ENCODE measurements at places on chromosomes 5 and 9.

DNA sequence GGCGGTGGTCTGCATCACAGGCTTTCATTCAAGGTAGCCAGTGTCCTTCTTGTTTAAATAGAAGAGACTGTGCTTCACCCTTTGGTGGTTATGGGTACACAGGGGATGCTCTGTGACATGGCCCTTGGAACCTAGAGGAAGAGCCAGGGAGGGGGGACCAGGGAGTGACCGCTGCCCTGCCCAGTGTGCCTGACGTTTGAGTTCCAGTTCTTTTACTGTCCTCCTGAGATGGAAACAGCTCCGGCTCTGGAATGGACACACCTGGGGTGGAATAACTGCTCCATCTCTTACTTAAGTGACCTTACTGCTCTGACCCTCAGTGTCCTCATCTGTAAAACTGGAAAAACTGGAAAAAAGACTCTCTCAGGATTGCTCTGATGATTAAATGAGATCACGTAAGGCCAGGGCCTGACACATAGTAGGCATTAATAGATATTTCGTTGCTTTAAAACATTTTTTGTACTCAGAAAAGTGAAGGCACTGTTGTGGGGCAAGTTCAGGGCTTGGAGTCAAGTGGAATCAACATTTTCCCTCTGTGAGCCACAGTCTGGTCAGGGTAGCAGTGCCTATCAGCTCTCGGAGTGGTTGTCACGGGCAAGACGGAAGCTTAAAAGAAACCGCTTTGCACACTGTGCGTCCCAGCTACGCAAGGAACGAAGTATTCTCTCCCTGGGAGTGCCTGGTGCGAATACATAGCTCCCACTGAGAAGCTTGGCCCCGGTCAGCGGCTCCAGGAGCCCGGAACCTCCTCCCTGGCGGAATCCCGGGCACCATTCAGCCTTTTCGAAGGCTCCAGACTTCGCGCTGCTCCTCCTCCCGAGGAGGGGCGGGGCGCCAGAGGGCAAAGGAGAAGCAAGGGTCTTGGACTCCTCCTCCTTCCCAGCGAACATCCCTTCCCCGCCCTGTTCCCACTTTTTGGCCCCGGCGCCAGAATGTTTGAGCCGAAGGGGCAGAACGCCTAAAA is 5.8 kb downstream of the POU4F3 start:
- DNase-seq: no peak

DNA sequence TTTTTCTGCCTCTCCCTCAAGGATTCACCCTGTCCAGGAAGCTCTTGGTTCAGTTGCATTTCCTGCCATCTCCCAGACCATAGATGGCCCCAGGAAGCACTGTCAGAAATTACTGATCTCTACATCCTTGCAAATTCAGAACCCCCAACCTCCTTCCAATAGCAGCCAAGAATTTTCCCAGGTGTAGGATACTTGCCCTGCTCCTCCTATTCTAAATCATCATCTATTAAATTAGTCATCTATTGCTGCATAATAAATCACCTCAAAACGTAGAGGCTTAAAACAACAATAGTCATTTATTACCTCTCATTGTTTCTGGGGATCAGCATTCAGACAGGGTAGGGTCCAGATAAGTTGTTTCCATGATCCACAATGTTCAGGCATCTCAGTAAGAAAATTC is 26.1 kb upstream of the ADRA1B start:
- no peak for DNase-seq

DNA sequence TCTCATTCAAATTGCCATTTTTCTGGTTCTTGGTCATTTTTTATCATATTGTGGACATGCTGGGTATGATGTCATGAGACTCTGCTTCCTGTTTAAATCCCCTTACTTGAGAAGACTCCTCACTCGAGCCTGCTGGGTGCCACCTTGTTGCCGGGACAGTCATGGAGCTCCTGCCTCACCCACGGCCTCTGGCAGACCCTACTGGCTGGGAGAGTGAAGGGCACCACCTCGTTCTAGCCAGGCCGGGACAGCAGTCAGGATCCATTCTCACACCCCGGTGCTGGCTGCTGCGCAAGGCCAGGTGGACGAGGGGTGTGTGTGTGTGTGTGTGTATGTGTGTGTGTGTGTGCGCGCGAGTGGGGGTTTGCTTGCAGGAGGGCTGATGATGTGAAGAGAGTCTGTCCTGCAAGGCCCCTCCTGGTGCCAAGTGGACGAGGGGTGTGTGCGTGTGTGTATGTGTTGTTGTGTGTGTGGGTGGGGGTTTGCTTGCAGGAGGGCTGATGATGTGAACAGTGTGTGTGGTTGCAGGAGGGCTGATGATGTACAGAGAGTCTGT is 4.4 kb downstream of the CEP72 start:
- no peak for DNase-seq

DNA sequence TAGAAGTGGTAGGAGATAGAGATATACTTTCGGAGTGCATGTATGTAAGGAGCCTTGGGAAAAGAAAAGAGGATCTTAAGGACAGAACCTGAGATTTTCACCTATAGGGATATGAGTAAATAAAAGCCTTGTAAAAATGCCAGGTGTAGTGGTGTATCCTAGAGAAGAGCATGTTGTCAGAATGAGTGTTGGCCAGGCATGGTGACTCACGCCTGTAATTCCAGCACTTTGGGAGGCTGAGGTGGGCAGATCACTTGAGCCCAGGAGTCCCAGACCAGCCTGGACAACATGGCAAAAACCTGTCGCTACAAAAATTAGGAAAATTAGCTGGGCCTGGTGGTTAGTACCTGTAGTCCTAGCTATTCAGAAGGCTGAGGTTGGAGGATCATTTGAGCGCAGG is 76.0 kb downstream of the IPO11 start:
- DNase-seq: no peak

GRCh38 chr5:95960667-95961616 is 709 bp downstream of the ELL2 start:
- DNase-seq: peak; percentile 65

DNA sequence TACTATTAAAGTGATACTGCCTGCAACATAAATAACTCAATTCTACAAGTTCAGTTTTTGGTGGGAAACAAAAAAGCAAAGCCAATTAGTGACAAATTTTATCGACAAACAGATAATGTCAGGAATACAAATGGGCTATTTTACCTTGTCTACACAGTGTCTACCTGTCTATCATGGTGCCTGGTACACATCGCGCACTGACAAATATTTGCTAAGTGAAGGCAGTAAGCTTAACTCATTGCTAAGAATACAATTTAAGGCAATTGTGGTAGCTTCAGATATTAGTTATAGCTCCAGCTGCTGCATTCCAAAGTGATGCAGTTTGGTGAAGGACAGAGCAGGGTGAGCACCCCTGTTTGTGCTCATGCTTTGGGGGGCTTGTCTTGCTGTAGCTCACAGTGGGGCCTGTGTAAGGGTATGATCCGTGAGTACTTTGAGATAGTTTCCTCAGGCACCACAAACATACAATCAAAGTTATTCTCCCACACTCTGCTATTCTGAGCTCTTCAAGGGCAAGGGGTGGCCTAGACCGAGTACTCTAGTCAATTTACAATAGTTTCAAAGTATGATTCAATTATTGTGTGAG is 24.7 kb downstream of the ELL2 start:
- DNase-seq: no peak

DNA sequence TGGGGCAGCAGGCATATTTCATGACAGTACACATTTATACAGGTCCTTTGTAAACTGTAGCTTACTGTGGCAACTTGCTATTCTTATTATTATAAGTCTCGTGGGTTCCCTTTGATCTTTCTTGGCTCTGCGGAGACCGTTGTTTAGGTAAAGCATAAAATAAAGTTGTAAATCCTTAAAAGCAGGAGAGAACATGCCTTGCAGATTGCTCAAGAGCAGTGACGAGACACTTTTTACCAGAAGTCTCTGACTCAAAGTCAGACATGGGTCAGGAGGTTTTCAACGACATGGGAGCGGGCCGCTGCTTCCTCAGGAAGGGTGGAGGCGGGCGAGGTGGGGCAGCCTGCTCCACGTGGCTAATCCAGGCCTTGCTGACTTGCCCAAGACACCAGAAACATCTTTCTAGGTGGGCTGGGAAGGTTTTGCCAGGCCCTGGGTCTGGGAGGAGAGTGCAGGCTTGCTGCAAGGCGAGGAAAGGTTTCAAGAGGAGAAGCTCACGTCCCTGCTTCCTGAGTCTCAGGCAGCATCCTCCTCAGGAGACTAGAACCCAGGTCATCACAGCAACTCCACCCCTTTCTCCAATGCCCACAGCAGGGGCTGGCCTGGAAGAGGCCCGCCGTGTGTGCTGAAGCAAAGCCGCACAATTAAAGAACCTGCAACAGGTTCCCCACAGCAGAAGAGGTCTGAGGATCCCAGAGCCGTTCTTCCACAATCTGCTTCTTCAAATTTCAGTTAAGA is 6.5 kb downstream of the TBC1D2 start:
- DNase-seq: no peak

GRCh38 chr9:38278457-38278856 is 114.0 kb upstream of the ALDH1B1 start:
- DNase-seq: no peak

DNA sequence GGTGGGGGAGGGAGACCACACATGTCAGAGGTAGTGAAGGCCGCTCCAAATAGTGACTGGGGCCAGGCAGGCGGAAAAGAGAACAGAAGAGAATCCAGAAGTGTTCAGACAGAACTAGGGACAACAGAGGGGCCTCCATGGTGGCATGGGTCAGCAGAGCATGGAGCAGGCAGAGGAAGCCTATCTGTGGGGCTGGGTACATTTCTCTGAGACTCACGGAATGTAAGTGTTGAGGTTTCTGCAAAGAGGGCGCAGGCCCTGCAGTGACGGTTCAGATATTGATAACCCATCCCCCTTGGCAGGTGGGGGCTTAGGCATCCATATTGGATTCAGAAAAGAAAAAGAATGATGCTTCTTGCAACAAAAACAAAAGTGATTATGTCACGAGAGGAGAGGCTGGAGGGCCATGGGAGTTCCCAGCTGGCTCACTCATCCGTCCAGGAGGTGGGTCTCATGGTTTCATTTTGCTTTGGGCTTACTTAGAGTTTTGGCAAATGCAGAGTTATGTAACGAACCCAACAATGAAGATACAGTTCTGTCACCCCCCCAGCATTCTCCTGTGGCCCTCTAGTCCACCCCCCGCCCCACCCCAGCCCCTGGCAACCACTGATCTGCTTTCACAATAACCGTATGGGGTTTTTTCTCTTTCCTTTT is 5.4 kb upstream of the RMND5B start:
- no peak for DNase-seq

DNA sequence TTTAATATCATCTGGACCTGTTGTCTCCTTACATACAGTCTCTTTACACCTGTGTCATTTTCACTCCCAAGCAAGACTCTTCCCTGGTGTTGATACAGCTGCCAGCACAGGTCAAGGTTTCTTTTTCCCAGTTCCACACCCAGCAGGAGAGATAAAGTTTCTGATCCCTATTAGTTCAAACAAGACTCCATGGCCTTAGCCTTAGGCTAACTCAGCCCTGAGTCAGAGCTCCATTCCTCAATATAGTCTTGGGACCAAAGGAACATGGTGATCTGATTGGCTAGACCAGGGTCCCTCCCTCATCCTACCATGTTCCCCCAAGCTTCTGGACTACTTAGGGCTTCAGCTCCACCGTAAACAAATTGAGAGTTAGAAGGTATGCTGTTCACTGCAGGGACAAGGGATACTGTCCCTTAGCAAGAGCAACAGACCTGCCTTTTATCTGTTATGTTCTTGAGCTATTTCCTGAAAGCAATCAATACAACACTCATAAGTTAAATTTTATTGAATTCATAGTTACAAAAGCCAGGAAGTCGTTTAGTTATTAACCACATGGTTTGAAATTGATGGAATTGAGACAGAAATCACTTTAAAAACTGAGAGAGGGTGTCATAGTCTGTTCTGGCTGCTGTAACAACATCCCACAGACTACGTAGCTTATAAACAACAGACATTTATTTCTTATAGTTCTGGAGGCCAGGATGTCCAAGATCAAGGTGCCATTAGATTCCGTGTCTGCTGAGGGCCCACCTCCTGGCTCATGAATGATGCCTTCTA is 20.5 kb downstream of the SLC1A1 start:
- no peak for DNase-seq

DNA sequence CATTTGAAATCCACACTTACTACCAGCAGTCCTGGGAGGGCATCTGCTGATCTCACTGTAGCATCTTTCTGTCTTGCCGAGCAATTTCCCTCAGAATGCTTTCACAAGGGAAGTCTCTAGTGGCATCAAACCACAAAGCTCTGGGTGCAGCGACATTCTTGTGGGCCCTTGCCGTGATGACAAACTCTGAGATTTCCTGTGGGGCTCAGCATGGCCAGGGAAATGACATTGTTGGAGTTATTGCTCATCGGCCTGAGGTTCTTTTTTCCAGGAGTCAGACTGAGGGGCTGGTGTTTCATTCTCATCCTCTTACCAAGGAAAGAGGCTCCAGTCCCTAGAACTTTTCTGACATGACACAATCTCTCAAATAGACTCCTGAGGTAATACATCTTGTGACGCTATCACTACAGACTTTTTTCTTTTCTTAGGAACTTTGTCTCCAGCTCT is 51.4 kb downstream of the PFDN1 start:
- peak; percentile 16 for DNase-seq

DNA sequence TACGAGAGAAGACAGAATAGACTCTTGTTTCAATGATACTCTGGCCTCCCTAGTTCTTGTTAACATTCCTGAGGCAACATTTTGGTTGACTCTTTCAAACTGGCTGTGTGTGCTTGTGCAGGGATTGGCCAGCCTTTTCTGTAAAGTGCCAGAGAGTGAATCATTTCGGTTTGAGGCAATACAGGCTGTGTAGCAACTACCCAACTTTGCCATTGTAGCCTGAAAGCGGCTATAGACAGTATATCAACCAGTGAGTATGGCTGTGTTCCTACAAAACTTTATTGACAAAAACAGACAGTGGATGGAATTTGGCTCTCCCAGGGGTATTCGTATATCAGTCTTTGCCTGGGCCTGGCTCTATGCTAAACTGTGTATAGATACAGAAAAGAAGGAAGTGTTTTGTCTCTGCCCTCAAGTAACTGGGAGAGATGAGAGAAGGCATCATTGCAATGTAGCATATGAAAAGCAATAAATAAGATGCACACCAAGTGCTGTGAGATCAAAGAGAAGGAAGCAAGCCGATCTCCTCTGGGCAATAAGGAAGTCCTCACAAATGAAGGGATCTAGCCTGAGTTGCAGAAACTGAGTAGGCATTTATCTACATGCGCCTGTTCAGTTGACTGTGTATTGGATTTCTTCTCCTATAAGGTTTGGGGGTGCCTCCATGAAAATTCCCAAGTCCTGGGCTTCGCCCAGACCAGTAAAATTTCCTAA is 568.0 kb upstream of the KLF4 start:
- DNase-seq: no peak

DNA sequence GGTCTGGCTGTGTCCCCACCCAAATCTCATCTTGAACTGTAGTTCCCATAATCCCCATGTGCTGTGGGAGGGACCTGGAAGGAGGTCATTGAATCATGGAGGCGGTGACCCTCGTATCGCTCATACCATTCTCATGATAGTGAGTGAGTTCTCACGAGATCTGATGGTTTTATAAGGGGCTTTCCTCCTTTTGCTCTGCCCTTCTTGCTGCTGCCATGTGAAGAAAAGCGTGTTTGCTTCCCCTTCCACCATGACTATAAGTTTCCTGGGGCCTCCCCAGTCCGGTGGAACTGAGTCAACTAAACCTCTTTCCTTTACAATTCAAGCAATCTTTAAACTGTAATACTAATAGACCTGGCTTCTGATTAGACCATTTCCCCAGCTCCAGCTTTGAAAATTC is 92.2 kb upstream of the SARDH start:
- DNase-seq: no peak

All from central memory CD8-positive, alpha-beta T cell (primary cell).